ENCODE measurements at places on chromosomes 11 and 22. TPM values are rescaled to one million over a fixed set of nuclear protein-coding genes. Genes with fewer than 3 reads are reported as not detected.

DNA sequence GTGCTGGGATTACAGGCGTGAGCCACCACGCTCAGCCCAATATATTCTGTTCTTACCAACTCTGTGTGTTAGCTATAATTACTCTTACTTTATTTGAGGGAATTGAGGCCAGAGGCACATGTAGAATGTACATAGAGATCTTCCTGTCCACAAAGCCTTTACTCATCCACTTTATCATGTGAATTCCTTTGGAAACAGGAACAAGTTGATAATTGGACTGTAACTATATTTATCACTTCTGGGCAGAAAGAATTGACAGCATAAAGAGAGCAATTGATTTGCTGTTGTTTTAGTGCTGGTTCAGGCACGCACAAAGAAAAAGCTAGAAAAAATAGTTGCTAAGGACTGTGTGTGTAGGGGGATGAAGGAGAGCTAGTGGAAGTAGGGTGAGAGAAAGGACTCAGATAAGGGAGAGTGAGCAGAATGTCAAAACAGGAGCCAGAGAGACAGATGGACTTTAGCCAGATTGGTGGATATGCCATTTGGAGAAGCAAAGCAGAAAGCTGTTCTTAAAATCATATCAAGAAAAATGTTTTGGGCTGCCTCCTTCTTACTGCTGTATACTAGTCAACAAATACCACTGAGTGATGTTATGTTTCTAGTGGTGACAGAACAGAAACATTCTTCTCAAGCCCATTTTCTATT, 929.8 kb upstream of the CNTN5 start:
- no peaks in the 10 kb centered on the region for H3K27me3 ChIP-seq
- no peaks in the 10 kb centered on the region for H3K4me1 ChIP-seq
- H3K4me3 ChIP-seq, result no peak overlapping the region
- no peak overlapping the region for H3K27ac ChIP-seq

GRCh38 chr11:117613521-117613920, 183.5 kb downstream of the DSCAML1 start:
- no peaks in the 10 kb centered on the region for H3K36me3 ChIP-seq
- H3K4me3 ChIP-seq, result no peak overlapping the region
- H3K27me3 ChIP-seq, result no peaks in the 10 kb centered on the region

GRCh38 chr22:37740455-37741311, 43.8 kb downstream of the TRIOBP start:
- H3K4me1 ChIP-seq, result peaks cover 8% of the 10 kb centered on the region
- no peaks in the 10 kb centered on the region for H3K36me3 ChIP-seq
- no peaks in the 10 kb centered on the region for H3K27me3 ChIP-seq

DNA sequence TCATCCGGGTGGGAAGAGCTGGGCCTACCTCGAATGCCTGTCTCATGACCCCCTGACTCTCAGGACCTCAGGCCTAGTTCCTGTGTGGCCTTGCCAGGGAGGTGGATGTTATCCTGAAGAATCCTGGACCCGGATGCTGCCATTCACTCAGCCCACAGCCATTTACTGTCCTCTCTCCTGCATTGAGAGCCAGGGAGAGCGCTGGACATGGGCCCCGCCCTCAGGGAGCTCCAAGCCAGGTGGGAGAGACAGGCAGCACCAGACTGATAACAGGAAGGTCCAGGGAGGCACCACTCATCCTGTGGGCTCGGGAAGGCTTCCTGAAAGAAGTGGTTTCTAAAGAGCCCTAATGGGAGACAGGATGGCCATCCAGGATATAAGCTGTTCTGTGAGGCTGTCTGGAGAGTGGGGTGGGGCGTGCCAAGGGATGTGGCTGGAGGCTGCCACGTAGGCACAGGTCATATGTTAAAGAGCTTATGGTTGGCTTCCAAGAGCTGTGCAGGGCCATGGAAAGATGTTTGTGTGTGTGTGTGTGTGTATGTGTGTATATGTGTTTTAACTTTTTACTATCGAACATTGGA, 8.6 kb downstream of the SERPINH1 start:
- H3K4me1 ChIP-seq, result no peaks in the 10 kb centered on the region
- no peaks in the 10 kb centered on the region for H3K27me3 ChIP-seq
- no peak overlapping the region for H3K4me3 ChIP-seq
- H3K27ac ChIP-seq, result no peak overlapping the region
- H3K36me3 ChIP-seq, result peaks cover 34% of the 10 kb centered on the region

DNA sequence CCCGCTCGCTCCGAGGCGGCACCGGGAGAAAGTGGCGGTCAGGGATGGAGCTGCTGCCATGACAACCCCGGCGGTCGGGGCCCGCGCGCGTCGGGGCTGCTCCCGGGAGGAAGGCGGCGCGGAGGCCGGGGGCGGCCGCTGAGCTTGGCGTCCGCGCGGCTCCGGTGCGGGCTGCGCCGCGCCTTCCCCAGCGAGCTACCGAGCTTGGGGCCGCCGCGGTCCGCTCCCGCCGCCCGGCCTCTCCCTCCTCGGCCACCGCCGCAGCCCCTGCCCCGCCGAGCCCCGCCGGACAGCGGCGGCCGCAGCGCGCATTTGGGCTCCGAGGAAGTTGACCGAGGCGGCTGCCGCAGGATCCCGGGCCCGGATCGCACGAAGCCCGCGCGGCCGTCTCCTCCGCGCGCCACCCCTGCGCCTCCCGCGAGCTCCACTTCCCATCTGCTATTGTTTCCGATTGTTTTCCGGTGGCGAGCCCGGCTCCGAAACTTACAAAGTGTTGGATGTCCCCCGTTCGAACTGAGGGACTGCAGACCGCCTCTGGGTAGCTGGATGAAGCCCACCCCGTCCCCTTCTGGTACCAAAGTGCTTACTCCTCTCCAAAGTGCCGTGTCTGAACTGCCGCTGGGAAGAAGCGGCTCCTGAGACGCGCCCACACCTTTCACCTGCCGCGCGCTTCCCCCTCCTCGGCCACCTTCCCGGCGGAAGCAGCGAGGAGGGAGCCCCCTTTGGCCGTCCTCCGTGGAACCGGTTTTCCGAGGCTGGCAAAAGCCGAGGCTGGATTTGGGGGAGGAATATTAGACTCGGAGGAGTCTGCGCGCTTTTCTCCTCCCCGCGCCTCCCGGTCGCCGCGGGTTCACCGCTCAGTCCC, 540.3 kb downstream of the NTM start:
- no peaks in the 10 kb centered on the region for H3K4me1 ChIP-seq
- no peaks in the 10 kb centered on the region for H3K36me3 ChIP-seq
- H3K4me3 ChIP-seq, result no peak overlapping the region
- DNase-seq, result no peak
- H3K27ac ChIP-seq, result no peak overlapping the region

DNA sequence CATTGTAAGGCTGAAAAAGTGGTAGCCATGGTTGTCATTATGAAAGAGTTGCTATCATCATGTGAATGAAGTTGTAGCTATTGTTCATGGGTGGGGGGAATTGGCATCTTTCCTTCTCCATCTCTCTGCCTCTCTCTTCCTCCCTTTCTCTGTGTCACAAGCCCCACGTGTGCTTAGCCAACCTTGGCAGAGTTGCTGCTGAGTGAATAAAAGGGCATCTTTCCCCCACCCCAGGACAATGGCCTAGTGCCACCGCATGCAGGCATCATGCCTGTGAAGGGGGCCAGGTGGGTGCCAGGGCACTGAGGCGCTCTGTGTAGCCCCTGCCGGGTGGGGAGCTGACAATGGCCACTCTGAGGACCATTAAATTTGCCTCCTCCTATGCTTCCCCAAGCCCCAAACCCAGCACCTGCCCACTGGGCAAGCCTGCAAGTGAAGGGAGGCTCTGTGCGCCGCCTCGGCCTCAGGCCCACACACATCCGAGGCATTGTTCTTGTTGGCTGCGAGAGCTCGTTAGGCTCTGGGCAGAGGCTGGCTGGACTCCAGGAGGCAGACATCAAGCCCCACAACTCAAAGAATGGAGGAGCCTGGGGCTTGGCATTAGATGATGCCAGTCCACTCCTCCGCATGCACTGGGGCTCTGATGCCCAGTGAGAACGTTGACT, 103.9 kb downstream of the SEZ6L start:
- H3K36me3 ChIP-seq, result no peaks in the 10 kb centered on the region
- H3K4me3 ChIP-seq, result no peak overlapping the region
- H3K4me1 ChIP-seq, result no peaks in the 10 kb centered on the region

The SLC6A5 gene
- polyA plus RNA-seq, result not detected

- no peaks in the 10 kb centered on the region for H3K36me3 ChIP-seq
- no peak for DNase-seq
- H3K4me3 ChIP-seq, result no peak overlapping the region
- no peaks in the 10 kb centered on the region for H3K27me3 ChIP-seq
- no peak overlapping the region for H3K27ac ChIP-seq
These were observed 384.4 kb upstream of the DDI1 start for GRCh38 chr11:103652013-103652412.

The RPLP2 gene
- 1,822 TPM for polyA plus RNA-seq

The P2RX3 gene
- polyA plus RNA-seq, result not detected

- no peaks in the 10 kb centered on the region for H3K27me3 ChIP-seq
- no peaks in the 10 kb centered on the region for H3K4me1 ChIP-seq
- H3K27ac ChIP-seq, result no peak overlapping the region
- H3K36me3 ChIP-seq, result no peaks in the 10 kb centered on the region
- DNase-seq, result no peak
These were observed 894.2 kb downstream of the NTM start for GRCh38 chr11:132264616-132265015.

The TMEM191C gene
- polyA plus RNA-seq, result 3.6 TPM

The KRTAP5-2 gene
- polyA plus RNA-seq, result not detected

The TCN1 gene
- polyA plus RNA-seq, result not detected

GRCh38 chr11:7936615-7937014, 4.9 kb downstream of the OR10A3 start:
- H3K4me3 ChIP-seq, result no peak overlapping the region
- no peaks in the 10 kb centered on the region for H3K4me1 ChIP-seq
- no peaks in the 10 kb centered on the region for H3K36me3 ChIP-seq
- no peak for DNase-seq

GRCh38 chr22:32800994-32801536, 440 bp upstream of the TIMP3 start:
- peaks cover 13% of the 10 kb centered on the region for H3K27me3 ChIP-seq
- DNase-seq, result no peak
- no peak overlapping the region for H3K4me3 ChIP-seq
- no peak overlapping the region for H3K27ac ChIP-seq

The GNG3 gene
- polyA plus RNA-seq, result not detected

DNA sequence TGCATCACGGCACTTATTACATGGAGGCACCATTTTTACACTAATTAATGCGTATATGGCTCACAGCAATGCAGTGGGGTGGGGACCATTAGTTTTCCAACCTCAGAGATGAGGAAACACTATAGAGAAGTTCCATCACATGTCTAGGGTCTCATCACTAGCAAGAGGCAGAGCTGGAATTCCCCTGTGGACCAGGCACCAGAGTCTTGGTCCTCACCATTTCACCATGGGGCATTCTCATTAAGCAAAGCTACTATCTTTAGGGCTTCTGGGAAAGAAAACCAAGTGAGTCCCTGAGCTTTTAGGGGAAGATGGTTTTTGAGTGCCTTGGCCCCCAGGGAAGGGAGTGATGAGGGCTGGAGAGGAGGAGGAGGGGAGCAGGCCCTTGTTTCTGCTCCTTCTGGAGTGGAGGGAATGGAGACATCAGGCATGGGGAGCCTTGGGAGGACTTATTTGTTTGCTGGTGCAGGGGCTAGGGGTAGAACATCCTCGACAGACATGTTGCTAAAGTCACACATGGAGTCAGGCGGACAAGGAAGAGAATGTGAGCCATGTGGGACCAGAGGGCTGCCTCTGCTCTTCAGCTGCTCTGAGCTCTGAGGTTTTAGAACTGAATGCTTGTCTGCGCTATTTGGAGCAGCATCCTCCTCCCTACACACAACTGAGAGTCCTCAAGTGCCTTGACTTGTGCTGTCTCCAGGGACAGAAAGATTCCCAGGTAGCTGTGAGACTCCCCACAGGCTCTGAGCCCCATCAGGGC, 40.3 kb upstream of the ZBED5 start:
- no peak for DNase-seq
- H3K4me3 ChIP-seq, result no peak overlapping the region
- no peaks in the 10 kb centered on the region for H3K27me3 ChIP-seq
- no peak overlapping the region for H3K27ac ChIP-seq
- H3K4me1 ChIP-seq, result no peaks in the 10 kb centered on the region
- no peaks in the 10 kb centered on the region for H3K36me3 ChIP-seq

The MFRP gene
- polyA plus RNA-seq, result not detected

The LRRC75B gene
- polyA plus RNA-seq, result not detected

The DNAJB13 gene
- 0.53 TPM for polyA plus RNA-seq

GRCh38 chr22:22921575-22921974, 34.0 kb downstream of the IGLL5 start:
- DNase-seq, result no peak
- no peaks in the 10 kb centered on the region for H3K4me1 ChIP-seq
- H3K27me3 ChIP-seq, result no peaks in the 10 kb centered on the region
- no peaks in the 10 kb centered on the region for H3K36me3 ChIP-seq
- H3K27ac ChIP-seq, result no peak overlapping the region

- peaks cover 32% of the 10 kb centered on the region for H3K4me1 ChIP-seq
- no peak for DNase-seq
- H3K36me3 ChIP-seq, result no peaks in the 10 kb centered on the region
- no peak overlapping the region for H3K4me3 ChIP-seq
- H3K27ac ChIP-seq, result no peak overlapping the region
These were observed 11.4 kb downstream of the SCARF2 start for GRCh38 chr22:20426259-20426615.

The SLC17A6 gene
- polyA plus RNA-seq, result not detected

GRCh38 chr11:11786771-11787170, 55.0 kb upstream of the USP47 start:
- DNase-seq, result no peak
- H3K4me1 ChIP-seq, result no peaks in the 10 kb centered on the region
- H3K4me3 ChIP-seq, result no peak overlapping the region
- H3K36me3 ChIP-seq, result no peaks in the 10 kb centered on the region
- no peak overlapping the region for H3K27ac ChIP-seq
